ENCODE measurements at places on chromosomes 7 and 10.

GRCh38 chr7:1340461-1341360, 108.0 kb downstream of the UNCX start:
- H3K27ac ChIP-seq: no peak overlapping the region
- H3K4me1 ChIP-seq: no peaks in the 10 kb centered on the region
- H3K36me3 ChIP-seq: peaks cover 2% of the 10 kb centered on the region

DNA sequence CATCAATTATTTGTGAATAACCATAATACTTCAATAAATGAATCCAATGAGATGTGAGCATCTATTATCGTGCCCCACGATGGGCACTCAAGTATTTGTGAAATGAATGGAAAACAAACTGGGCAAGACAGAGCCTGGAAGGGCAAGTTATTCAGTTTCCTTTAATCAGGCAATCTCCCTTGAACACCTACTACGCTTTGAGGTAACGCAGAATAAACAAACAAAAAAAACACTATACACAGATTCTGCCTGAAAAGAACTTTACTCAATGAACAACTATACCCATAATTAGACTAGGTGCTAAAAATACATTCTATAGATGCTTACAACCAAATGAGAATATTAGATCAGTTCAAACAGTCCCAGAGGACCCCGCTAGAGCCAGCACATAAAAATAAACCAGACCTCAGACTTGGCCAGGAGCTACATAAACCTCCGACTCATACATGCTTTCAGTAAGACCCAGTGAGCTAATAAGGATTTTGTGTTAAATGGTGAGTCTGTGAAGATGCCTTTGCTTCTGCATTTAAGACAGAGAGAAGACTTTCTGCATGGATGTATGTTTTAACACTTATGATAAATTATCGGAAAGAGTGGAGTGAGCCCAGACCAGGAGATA, 121.3 kb downstream of the MPP7 start:
- no peaks in the 10 kb centered on the region for H3K27me3 ChIP-seq
- peaks cover 5% of the 10 kb centered on the region for H3K4me1 ChIP-seq
- no peak overlapping the region for H3K4me3 ChIP-seq
- no peak overlapping the region for H3K27ac ChIP-seq
- H3K36me3 ChIP-seq: no peaks in the 10 kb centered on the region
- DNase-seq: no peak

DNA sequence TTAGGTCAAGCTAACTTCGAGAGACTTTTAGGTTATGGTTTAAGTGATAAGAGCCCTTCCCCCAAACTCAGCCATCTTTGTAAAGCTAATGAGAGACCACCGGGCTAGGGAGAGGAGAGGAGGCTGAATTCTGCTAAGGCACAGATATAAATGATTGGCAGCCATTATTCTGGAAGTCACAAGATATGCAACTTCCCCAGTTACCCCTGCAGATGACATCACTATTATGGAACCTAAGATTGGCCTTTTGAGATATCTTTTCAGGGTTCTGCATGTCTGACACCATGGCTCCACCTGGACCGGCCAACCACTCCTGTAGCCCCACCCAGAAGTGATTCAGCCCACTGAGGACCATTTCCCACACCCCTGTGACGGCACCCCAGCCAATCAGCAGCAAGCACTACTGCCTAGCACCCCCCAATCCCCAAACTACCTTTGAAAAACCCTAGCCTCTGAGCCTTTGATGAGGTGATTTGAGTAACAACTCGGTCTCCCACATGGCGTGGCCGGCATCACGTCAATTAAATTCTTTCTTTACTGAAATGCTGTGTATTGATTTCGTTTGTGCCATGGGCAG, 14.4 kb downstream of the VIPR2 start:
- DNase-seq: no peak
- no peaks in the 10 kb centered on the region for H3K4me1 ChIP-seq
- H3K4me3 ChIP-seq: no peak overlapping the region
- H3K27me3 ChIP-seq: peaks cover 23% of the 10 kb centered on the region
- H3K36me3 ChIP-seq: no peaks in the 10 kb centered on the region

GRCh38 chr7:1761774-1762173, 91.7 kb downstream of the ELFN1 start:
- DNase-seq: no peak
- H3K36me3 ChIP-seq: no peaks in the 10 kb centered on the region
- no peak overlapping the region for H3K27ac ChIP-seq
- peaks cover 12% of the 10 kb centered on the region for H3K27me3 ChIP-seq
- no peak overlapping the region for H3K4me3 ChIP-seq
- H3K4me1 ChIP-seq: no peaks in the 10 kb centered on the region

- H3K4me3 ChIP-seq: peak overlapping the region; percentile 99
- H3K36me3 ChIP-seq: peaks cover 5% of the 10 kb centered on the region
- H3K27me3 ChIP-seq: peaks cover 3% of the 10 kb centered on the region
- peak overlapping the region; percentile 100 for H3K27ac ChIP-seq
- H3K4me1 ChIP-seq: peaks cover 43% of the 10 kb centered on the region
Observed at GRCh38 chr7:20330928-20331909, 519 bp downstream of the ITGB8 start.

GRCh38 chr7:143913945-143914615, 12.1 kb upstream of the TCAF1 start:
- H3K27me3 ChIP-seq: no peaks in the 10 kb centered on the region
- H3K4me3 ChIP-seq: no peak overlapping the region
- no peak overlapping the region for H3K27ac ChIP-seq
- H3K36me3 ChIP-seq: no peaks in the 10 kb centered on the region

DNA sequence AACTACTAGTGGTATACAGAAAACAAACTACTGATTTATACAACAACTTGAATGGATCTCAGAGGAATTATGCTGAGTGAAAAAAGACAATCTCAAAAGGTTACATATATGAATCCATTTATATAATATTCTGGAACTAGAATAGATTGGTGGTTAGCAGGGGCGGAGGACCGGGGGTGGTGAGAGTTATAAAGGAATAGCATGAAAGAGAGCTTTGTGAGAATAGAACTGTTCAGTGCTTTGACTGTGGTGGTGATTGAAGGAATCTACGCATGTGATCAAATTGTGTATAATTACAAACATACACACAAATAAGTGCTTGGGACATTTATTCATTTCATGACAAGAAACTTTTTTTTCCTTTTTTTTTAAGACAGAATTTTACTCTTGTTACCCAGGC, 19.6 kb downstream of the RAB19 start:
- H3K4me3 ChIP-seq: no peak overlapping the region
- no peaks in the 10 kb centered on the region for H3K4me1 ChIP-seq
- no peak overlapping the region for H3K27ac ChIP-seq
- no peak for DNase-seq

- H3K4me3 ChIP-seq: no peak overlapping the region
- no peak for DNase-seq
- H3K27ac ChIP-seq: no peak overlapping the region
- H3K27me3 ChIP-seq: no peaks in the 10 kb centered on the region
- H3K36me3 ChIP-seq: no peaks in the 10 kb centered on the region
Observed at GRCh38 chr10:32846974-32847373, 111.1 kb downstream of the ITGB1 start.

All from neural crest cell (in vitro differentiated cells).